ENCODE measurements at places on chromosomes 1 and 21. TPM values are rescaled to one million over a fixed set of nuclear protein-coding genes. Genes with fewer than 3 reads are reported as not detected.

INSRR gene
- total RNA-seq: not detected

SH2D1B gene
- total RNA-seq: 0.15 TPM

TNFRSF4 gene
- not detected for total RNA-seq

CA14 gene
- total RNA-seq: not detected

NBPF4 gene
- 0.25 TPM for total RNA-seq

ZNF648 gene
- not detected for total RNA-seq

SPATC1L gene
- not detected for total RNA-seq

ATP1A4 gene
- total RNA-seq: not detected

LCE1D gene
- total RNA-seq: not detected

GNAI3 gene
- total RNA-seq: 5.9 TPM
